ENCODE measurements at places on chromosomes 11 and 22.

- peak; percentile 22 for DNase-seq
Observed at GRCh38 chr22:39287076-39287725, 32.2 kb downstream of the RPL3 start.

DNA sequence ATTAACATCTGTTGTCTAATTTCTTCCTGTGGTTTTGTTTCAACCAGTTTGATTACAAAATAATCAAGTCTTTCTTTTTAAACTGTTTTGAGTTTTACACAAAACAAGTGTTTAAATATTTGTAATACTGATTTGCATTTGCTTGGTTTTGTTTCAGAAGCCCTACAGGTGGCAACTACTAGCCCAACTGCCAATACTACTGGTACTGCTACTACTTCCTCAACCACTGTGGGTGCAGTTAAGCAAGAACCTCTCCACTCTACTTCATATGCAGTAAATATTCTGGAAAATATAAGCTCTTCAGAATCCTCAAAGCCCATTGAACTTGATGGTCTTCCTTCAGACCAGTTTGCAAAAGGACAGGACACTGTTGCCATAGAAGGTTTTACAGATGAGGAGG is 61.1 kb downstream of the QSER1 start:
- DNase-seq: no peak

DNA sequence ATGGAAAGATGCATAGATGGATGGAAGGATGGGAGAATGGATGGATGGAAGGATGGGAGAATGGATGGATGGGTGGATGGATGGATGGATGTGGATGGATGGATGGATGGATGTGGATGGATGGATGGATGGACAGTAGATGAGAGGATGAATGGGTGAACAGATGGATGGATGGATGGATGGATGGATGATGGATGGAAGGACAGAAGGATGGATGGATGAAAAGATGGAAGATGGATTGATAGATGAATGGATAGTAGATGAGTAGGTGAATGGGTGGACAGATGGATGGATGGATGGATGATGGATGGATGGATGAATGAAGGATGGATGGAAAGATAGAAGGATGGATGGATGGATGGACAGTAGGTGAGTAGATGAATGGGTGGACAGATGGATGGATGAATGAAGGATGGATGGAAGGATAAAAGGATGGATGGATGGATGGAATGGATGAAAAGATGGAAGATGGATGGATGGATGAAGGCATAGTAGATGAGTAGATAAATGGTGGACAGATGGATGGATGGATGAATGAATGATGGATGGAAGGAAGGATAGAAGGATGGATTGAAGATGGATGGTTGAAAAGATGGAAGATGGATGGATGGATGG is 15.5 kb downstream of the FGF3 start:
- DNase-seq: no peak

DNA sequence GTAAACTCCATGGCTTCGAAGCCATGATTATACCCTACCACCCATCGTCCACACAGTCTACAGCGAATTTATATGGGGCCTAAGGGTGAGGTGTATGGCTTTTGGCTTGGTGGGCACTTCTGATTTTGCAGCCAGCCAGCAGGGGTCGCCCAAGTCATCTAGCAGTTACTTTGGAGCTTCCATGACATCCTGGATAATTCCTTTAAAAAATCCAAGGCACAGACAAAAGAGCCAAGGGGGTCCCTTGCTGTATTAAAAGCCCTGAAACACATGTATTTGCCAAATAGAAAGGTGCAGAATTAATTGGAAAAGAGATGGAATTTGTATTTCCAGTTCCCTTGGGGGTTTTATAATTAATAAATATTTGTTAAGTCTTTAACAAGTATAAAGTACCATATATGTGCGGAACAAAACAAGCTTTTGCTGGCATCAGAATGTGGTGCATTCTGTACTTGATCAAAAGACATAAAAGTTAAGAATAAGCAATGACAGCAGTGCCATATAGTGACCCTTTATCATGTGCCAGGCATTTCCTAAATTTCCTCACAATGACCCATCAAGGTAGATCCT is 132.8 kb upstream of the PITPNB start:
- DNase-seq: peak; percentile 29

DNA sequence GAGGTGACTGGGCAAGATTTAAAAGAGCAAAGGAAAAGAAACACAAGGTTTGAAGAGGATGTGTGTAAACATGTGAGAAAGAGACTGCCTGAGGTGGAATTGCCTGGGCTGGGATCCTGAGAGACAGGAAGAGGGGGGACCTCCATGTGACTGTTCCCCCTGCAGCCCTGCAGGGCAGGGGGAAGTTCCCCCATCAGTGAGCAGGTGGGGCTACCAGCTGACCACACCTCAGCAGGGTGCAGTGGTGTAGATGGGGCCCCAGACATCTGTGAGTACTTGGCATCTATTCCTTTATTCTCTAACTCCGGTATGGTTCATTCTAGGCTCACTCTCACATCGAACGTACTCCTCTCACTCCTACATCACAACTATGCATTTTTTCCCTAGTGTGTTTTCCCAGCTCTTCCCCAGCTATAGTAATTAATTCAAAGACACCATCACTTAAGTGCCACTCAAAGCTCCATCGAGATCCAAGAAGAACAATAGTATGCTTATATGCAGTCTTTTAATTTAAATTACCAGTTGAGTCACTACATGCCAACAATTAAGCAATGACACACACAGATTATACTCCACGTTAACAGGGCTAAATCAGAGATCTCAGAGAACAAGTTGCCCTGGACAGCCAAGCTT is 42.7 kb downstream of the LGR4 start:
- DNase-seq: no peak

DNA sequence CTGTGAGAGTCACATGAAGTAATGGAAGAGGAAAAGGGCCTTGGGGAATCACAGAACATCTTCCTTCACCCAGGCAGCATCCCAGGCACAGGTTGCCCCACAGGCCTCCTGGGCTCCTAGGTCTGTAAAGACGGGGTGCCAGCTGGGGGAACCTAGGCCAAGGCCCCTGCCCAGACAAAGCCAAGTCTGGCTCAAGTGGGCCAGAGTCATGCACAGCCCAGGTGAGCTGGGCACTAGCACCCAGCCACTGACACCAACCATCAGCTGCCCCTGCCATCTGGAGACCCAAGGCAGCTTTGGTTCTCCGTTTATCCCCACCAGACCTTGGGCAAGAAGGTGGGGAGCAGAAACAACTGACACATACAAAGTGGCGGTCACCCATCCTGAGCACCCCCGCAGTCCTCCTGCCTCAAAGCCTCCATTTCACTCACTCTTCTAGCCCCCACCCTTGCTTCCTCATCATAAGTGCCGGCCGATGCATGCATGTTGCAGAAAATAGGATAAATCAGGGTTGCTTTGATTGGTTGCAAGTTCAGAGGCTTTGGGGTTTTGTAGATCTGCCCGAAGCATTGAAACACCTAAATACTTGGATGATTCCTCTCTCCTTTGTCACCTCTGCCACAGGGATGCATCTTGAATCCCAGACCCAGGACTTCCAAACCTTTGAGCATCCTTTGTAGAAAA is 26.5 kb upstream of the TMPRSS4 start:
- no peak for DNase-seq

DNA sequence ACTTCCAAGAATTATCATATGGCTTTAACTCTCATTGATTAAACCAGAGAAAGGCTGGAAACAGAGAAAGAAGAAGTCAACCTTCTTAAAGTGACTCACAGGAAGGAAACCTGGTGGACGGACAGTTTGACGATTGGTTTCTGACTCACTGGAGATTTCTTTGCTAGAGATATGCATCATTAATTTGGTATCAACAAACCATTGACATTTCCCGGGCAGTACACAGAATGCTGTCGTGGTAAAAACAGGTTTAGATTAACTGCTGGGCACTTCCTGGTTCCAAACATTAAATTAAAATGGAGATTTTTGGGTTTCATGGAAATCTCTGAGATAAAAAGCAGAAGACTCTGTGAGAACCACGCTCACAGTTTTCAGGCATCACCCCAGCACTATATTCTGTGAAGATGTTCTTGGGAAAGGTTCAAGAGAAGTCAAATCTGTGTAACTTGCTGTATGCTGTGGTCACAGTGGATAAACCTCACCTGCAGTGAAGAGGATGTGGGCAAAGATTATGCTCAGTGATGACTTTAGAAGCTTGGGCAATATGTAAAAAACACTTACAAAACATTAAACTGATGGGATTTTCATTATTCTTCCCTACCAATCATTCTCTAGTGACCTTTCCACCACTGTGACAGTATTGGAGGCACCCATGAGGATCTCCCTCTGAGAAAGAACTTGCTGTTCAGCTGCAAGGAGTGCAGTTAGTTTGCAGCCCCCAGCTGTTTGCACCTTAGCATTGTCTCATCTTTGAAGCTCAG is 61.1 kb upstream of the CD44 start:
- peak; percentile 85 for DNase-seq

GRCh38 chr22:36384766-36385481 is 2.8 kb downstream of the MYH9 start:
- DNase-seq: peak; percentile 79

GRCh38 chr22:29524442-29525191 is 28.9 kb downstream of the THOC5 start:
- peak; percentile 60 for DNase-seq

DNA sequence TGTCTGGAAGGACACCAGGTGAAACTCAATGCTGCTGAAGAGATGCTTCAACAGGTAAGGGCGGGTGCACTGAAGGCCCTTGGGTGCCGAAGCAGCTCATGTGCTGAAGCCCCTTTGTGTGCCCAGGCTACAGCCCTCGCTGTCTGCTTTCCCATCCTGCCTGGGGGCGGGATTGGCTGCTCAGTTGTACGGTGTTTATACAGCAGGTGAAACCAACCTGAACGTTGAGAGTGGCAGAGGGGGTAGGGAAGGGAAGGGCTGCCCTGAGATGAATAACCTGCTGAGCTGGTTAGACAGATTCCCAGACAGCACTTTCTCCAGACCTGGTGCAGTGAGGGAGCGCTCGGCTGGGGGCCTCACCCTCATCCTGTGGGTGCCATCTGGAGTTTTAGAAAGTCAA is 75.7 kb downstream of the CYB5R2 start:
- DNase-seq: no peak

- no peak for DNase-seq
Observed at GRCh38 chr11:93573184-93573583, 30.0 kb upstream of the SMCO4 start.

DNA sequence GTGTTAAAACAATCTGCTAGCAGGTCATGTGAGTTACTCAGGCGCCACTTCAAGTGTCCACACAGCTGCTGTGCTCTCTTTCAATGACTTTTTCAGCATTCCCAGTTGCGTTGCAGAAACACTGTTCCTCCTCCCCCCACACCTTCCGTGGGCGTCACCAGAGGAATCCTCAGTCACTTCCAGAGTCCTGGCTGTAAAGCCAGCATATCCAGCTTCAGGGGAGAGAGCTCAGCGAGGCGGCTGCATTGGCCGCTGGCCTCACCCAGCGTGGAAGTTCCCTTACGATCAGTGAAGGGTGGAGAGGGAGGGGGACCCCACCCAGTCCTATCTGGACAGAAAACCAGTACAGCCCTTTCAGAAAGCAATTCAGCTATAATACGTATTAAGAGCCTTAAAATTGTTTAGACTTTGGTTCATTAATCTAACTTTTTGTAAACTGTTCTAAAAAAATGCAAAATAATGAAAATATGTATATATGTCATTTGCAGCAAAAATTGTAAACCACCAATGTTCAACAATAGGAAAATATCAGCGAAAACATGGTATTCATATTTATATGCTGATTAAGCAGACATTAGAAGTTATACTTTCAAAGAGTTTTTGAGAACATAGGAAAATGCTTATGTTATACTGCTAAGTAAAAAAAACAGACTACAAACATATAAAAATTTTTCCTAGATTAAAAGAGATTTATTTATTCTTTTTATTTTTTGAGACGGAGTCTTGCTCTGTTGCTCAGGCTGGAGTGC is 2.8 kb upstream of the ANO9 start:
- no peak for DNase-seq

GRCh38 chr11:2251138-2251537 is 19.2 kb downstream of the ASCL2 start:
- DNase-seq: no peak

- no peak for DNase-seq
Observed at GRCh38 chr11:45092901-45093760, 53.3 kb upstream of the PRDM11 start.

- no peak for DNase-seq
Observed at GRCh38 chr22:49770547-49771265, 57.0 kb downstream of the BRD1 start.

GRCh38 chr11:85165819-85166218 is 461.3 kb downstream of the DLG2 start:
- DNase-seq: no peak

DNA sequence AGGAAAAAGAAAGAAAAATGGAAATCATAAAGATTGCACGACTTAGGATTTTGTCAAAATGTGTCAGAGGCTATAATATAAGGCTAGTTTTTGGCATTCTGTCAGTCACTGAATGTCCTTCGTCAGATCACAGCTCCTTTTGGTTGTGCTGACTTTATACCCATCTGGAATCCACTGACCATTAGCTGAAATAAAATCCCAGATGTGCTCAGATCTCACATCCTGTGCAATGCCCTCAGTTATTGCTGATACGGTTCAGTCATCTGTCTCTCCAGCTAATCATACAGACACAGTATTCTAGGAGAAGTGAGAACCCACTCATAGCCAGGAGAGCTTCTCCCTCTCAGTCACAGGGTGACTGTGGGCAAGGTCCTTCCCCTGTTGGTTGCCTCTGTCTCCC is 11.5 kb downstream of the CD44 start:
- DNase-seq: no peak

- no peak for DNase-seq
Observed at GRCh38 chr22:27972732-27973698, 54.0 kb upstream of the PITPNB start.

- peak; percentile 85 for DNase-seq
Observed at GRCh38 chr22:50342651-50343540, at the start of gene PPP6R2. Gene PPP6R2, plus strand, starts transcription at chr22:50343327. Its CDS starts 50,582 bp downstream, at chr22:50393909.

GRCh38 chr11:80083531-80083951 is 642.7 kb upstream of the TENM4 start:
- no peak for DNase-seq

DNA sequence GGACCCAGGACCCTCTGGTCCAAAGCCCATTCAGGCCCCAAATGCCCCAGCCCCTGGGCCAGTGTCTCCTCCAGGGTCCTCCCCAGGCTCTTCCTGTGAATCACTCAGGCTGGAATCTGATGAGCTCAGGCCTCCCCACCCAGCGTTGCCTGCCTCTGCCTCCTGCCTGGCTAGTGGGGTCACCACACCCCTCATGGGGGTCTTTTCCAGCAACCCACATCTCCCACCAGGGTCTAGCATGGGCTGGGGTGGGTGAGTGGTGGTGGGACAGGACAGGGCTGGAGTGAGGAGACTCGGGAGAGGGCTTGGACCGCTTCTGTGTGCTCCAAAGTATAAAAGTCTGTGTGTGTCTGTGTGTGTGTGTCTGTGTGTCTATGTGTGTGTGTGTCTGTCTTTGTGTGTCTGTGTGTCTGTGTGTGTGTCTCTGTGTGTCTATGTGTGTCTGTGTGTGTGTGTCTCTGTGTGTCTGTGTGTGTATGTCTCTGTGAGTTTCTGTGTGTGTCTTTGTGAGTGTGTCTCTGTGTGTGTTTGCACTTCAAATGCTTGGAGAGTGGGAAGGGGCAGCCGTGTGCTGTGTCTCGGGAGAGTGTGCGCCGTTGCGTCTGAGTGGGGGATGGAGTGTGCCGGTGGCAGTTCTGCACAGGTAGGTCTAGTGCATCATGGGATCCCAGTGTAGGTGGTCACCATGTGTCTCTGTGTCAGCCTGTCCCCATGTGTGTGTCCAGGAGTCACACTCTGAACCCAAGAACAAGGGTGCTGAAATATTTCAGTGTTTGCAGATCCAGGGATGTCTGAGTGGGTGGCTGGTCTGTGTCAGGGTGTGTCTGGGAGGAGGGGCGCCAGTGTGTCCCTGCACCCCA is 8.8 kb downstream of the RIN1 start:
- DNase-seq: no peak

- DNase-seq: no peak
Observed at GRCh38 chr22:48944751-48945620, 882.7 kb downstream of the BRD1 start.

- DNase-seq: no peak
Observed at GRCh38 chr11:65329478-65329877, 4.2 kb upstream of the DPF2 start.
